ENCODE measurements at places on chromosomes 3 and 15.

DNA sequence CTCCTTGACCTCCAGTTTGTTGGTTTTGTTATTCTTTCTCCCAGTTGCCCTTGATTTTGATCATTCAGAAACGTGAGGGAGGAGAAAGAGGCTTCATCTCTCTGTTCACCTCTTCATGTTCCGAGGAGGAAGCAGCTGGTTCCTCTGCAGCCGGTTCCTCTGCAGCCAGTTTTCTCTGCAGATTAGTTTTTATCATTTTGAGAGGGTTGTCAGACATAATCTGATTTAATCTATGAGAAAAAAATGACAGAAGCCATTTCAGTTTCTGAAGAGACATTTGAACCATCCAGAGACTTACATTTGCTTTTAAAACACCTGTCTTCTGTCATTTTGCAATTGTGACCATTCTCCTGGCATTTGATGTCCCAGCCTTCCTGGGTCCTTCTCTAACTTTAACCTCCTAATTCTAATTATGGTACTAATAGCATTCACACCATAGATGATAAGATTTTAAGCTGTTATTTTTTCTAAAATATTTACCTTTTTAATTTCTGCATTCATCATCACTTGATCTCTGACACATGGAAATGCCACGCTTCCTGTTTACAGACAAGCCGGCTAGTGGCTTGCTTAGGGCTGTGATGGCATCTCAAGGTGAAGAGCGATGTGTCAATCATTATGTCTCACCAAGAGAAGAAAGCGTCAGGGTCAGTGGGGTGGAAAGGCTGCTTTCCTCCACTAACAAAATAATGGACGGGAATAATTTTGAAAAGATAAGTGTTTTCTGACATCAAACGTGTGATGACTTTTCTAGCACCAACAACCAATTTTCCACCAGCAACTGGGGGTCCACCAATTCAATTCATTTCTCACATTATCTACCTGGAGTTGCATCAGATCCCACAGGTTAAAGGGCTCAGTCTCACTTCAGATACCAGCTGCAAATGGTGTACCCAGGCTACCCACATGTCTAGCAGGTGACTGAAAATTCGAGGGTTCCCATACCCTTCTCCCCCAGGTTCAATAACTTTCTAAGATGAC is 76.4 kb downstream of the CHRNA7 start:
- no peak for DNase-seq

DNA sequence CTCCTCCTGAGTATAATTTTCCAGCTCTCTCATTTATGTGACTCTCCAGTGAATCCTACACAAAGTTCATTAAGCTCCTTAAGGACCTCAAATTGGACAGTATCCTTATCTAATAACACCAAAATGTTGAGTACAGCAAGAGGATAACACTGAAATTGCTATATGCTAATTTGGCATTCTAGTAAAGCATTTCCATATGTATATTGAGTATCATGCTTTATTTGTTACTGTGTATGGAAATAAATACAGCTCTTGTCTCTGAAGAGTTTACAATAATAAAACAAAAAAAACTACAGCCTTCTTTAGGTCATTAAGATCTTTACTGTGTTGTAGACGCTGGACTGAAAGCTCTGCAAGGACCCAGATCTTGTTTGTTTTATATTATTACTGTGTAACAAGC is 1341.3 kb downstream of the ROBO1 start:
- DNase-seq = no peak

DNA sequence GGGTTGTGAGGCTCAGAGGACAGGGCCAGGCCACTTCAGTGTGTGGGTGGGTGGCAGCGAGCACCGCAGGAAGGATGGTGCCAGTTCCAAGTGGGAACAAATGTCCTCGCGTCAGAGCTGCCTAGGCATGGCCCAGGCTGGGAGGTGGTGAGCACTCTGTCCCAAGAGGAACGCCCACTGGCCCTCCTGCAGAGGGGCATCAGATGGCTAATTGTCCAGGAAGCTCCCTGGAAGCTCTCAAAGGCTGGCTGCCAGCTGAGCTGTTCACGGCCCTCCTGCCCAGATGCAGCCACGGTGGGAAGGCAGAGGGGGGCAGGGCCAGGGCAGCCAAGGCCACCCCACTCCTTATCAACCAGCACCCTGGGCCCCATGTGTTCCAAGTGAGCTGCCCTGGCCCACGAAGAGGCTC is 55.2 kb downstream of the IQSEC1 start:
- DNase-seq = no peak

DNA sequence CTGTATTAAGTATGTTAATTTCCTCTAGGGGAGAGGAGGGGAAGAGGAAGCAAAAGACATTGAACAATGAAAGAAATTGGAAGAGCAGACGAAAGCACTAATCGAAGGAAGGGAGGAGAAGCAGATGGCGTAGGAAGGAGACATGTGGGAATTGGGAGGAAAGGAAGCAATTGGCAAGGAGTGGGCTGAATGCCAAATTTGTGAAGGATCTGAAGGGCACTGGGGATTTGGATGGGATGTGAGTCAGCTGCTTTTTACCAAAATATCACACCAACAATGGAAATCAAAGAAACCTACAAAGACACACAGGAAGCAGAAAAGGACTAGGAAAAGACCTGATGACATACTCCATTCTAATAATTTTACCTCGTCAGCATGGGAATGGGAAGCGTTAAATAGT is 1029.8 kb downstream of the ROBO1 start:
- DNase-seq = no peak

GRCh38 chr15:73305331-73306211 is 63.2 kb downstream of the HCN4 start:
- no peak for DNase-seq

DNA sequence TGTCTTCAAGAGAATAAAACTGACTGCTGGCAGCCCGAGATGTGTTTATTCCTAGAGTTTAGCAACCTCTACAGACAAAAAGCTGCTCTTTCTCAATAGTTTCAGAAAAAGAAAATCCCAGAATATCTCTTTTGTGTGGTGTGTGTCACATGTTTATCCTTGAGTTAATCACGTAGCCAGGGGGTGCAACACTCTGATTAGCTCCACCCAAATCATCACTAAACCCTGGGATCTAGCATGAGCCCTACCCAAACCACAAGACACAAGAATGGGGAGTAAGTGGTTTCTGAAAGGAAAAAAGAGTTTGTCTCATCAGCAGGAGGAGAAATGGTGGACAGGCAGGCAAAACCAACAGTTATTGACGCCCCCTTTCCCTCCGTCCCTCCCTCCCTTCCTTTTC is 78.5 kb upstream of the AGBL1 start:
- DNase-seq = no peak

DNA sequence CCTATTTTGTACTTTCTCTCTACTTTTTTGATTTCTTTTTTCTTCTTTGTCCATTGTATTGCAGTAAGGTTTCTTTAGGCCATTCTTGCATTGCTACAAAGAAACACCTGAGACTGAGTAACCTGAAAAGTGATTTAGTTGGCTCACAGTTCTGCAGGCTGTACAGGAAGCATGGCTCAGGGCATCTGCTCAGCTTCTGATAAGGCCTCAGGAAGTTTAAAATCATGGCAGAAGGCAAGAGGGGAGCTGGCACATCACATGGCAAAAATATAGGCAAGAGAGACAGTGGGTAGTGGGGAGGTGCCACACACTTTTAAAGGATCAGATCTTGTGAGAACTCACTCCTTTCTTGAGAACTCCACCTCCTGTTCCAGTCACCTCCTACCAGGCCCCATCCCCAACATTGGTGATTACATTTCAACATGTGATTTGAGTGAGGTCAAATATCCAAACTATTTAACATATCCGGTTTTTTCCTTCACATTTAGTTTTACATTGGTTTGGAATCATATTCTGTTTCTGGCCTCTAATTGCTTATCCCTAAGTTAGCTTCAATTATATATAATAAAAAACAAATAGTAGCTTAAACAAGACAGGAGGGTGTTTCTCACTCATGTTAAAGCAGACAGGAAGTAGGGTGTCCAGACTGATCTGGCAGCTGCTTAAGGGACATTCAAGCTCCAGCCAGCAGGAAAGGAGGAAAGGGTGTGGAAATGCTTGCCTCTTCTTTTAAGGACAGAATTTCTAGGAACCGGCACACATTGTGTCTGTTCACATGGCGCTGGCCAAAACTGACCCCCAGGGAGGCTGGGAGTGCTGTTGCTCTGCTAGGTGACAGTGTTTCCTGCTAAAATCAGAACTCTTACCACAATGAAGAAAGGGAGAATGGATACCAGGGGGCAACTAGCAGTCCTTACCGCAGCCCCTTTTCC is 28.8 kb upstream of the SKOR1 start:
- no peak for DNase-seq

DNA sequence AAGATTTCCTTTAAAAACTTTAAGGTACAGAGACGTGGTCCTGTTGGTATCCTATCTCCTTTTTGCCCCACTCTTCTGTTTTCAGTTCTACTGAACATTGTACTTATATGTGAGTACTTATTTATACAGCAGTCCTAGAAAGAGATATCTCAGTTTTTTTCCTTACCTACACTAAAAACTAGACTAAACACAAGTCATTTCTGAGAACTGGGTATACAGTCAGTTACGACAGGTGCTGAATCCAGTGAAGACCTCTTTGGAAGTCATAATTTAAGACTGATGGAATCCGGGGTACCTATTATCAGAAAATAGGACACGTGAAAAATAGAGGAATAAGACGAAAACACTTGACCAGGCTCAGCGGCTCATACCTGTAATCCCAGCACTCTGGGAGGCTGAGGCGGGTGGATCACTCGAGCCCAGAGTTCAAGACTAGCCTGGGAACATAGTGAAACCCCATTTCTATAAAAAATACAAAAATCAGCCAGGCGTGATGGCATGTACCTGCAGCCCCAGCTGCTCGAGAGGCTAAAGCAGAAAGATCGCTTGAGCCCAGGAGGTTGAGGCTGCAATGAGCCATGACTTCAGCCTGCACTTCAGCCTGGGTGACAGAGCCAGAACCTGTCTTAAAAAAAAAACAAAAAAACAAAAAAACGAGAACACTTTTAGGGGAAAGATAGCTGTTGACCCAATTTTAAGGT is 76.3 kb downstream of the KLHL25 start:
- no peak for DNase-seq

- no peak for DNase-seq
Observed at GRCh38 chr3:195701042-195701915, 19.5 kb upstream of the MUC20 start.

- DNase-seq = no peak
Observed at GRCh38 chr15:76343313-76343996, 6.9 kb downstream of the ISL2 start.

DNA sequence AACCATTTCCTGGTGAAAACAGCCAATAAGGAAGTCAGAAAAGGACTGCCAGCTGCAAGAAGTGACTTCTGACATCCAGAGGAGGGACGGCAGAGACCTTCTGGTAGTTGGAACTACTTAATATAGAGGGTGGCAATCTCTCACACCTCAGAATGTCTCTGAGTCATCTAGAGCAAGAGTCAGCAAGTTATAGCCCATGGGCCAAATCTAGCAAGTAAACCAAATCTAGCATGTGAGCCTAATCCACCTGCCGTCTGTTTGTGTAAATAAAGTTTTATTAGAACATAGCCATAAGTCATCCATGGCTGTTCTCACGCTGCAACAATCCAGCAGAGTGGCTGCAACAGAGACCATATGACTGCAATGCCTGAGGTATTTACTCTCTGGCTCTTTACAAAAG is 160.5 kb upstream of the NR2E3 start:
- DNase-seq = no peak

- no peak for DNase-seq
Observed at GRCh38 chr3:57890874-57891273, 117.3 kb upstream of the FLNB start.

- DNase-seq = no peak
Observed at GRCh38 chr15:80667936-80668335, 27.2 kb upstream of the ABHD17C start.

DNA sequence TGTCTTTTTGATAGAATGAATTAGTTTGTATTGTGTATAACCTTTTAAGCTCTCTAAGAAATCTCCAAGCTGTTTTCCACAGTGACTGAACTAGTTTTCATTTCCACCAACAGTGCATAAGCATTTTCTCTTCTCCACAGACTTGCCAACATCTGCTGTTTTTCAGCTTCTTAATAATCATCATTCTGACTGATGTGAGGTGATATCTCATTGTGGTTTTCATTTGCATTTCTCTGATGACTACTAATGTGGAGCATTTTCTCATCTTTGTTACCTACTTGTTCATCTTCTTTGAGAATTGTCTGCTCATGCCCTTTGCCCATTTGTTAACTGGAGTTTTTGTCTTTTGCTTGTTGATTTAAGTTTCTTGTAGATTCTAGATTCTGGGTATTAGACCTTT is 777.5 kb downstream of the OTOL1 start:
- no peak for DNase-seq

DNA sequence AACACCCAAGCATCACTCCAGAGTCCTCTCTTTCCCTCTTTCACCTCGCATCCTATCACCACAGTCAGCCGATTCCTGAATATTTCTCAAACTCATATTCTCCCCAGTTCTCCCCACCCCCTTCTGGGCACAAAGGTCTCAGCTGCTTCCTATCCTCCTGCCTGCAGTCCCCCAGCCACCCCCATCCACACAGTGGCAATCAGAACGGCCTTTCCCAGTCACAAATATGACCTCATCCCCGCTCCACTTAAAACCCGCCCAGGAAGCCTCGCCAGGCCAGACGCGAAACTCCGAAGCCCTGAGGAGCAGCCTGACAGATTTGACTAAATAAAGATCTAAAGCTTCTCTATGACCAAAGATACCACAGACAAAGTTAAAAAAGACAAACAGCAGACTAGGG is 49.9 kb upstream of the LINGO1 start:
- DNase-seq = no peak

DNA sequence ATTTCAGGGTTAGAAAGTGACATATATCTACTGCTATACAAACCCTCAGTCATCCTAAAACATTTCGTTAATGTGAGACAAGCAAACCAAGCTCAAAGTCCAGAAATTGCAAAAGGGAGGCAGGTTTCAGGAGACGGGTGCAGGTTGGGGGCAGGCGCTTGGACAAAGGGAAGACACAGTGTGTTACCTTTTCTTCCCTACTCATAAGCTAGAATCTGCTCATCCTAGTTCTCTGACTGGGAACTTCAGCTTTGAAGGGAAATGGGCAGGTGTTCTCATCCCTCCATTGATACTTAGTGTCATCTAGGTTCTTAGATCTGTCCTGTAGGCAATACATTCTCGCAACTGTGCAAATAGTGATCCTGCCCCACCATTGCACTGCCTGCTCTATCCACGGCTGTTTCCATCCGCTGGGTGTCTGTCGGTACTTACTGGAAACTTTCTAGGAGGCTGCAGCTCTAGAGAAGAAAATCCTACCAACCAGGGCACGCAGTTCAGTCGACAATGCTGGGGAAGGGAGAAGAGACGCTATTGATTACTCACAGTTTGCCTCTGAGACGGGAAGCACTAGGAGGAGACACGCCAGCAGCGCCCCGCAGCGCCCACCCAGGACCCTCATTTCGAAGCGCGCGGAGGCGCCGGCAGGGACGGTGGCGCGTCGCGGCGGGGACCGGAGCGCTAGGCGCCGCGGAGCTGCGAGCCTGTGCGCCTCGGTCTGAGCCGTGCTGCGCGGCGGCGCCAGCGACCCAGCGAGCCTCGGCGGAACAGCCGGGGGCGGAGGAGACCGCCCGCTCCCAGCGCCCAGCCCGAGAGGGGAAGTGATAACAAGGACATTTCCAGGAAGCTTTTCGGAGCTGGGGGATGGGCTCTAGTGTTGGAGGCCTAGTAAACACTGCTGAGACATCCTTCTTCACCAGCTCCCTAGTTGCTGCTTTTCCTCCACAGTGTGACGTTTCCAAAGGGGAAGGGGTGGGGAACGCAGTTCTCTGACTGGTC is at the start of gene PROS1:
TSS of gene PROS1 (minus strand) at position 766 of the 996 bp plus-strand sequence. CDS start at position 619, 147 bp downstream.
- DNase-seq = peak; percentile 17

- no peak for DNase-seq
Observed at GRCh38 chr15:93418566-93418965, 329.6 kb upstream of the RGMA start.

- no peak for DNase-seq
Observed at GRCh38 chr3:17945018-17945798, 202.8 kb upstream of the TBC1D5 start.

GRCh38 chr15:56886363-56886931 is 32.0 kb upstream of the TCF12 start:
- no peak for DNase-seq
